Uterus (tissue), 4 donors: ENCODE measurements at places on chromosomes 7 and 10. TPM values are rescaled to one million over a fixed set of nuclear protein-coding genes. Genes with fewer than 3 reads are reported as not detected.
A peak's percentile ranks its signal among the peaks of the same experiment; 100 is the strongest.

The RHOBTB1 gene
- 67.5 TPM for total RNA-seq

DNA sequence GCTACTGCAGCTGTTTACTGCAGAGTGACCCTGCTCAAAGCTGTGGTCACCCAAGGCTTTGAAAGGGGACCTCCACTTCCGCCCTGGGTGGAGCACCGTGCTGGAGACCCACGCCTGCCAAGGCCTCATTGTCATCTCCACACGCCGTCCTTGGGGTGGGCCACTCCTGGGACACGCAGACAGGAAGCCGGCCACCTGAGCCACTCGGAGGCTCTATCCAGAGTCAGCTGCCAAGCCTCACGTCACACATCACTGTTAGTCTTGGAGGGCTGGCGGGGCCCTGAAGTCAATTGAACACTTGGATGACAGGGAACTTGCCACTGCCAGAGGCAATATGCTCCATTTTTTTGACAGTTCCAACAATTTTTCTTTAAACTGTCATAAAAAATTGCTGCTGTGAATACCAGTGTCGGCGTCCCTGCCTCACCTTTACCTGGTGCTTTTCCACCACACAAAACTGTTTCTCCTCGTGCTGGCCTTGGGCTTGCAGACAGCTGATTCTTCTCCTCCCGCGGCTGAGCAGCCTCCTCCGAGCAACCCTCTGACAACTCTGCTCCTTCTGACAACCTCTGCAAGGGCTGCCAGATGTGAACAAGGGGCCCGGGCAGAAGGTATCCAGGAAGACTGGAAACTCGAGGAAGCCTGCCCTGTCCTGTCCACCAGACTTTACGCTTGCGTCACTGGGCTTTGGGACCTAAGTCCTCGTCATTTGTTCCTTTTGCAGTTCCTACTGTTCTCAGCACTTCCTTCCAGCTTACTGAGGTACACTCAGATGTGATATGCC, 81.9 kb downstream of the EGFR start:
- H3K27me3 ChIP-seq = no peaks in the 10 kb centered on the region
- H3K4me1 ChIP-seq = no peaks in the 10 kb centered on the region
- peak; percentile 62 for DNase-seq
- H3K36me3 ChIP-seq = no peaks in the 10 kb centered on the region
- no peak overlapping the region for H3K4me3 ChIP-seq
- H3K27ac ChIP-seq = peak overlapping the region; percentile 53

- H3K27ac ChIP-seq = peak overlapping the region; percentile 66
- peak overlapping the region; percentile 30 for H3K4me3 ChIP-seq
- no peaks in the 10 kb centered on the region for H3K4me1 ChIP-seq
- no peaks in the 10 kb centered on the region for H3K27me3 ChIP-seq
- no peaks in the 10 kb centered on the region for H3K36me3 ChIP-seq
- peak; percentile 12 for DNase-seq
Observed at GRCh38 chr7:8260871-8261694, 884 bp downstream of the ICA1 start.

DNA sequence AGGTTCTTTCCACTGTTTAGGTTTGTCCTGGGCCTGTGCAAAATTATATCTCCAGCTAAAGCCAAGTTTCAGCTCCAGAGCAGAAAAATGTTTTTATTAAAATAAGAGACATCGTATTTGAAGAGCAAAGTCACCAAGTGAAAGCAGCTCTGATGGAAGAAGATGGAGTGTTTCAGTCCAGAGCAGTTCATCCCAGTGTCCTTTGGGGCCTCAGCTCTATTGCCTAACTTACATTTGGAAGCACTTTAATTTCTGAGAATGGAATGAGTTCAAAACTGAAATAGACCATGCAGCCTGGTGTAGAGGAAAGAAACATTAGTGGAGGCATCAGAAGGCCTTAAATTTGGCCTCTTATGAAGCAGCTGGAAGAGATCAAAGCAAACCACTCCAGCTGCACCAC, 545.2 kb downstream of the SORCS1 start:
- no peak overlapping the region for H3K27ac ChIP-seq
- H3K36me3 ChIP-seq = no peaks in the 10 kb centered on the region
- H3K4me3 ChIP-seq = no peak overlapping the region
- no peaks in the 10 kb centered on the region for H3K4me1 ChIP-seq
- no peak for DNase-seq

DNA sequence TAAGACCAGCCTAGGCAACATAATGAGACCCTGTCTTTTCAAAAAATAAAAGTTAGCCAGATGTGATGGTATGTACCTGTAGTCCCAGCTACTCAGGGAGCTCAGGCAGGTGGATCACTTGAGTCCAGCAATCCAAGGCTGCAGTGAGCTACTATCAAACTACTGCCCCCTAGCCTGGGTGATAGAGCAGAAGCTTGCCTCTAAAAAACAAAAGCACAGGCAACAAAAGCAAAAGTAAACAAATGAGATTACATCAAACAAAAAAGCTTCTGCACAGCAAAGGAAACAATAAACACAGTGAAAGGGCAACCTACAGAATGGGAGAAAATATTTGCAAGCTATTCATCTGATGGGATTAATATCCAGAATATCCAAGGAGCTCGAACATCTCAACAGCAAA, 65.4 kb downstream of the FANK1 start:
- no peaks in the 10 kb centered on the region for H3K4me1 ChIP-seq
- H3K4me3 ChIP-seq = no peak overlapping the region
- no peaks in the 10 kb centered on the region for H3K36me3 ChIP-seq
- no peak for DNase-seq
- H3K27ac ChIP-seq = no peak overlapping the region

The H2BK1 gene
- 4.4 TPM for total RNA-seq

The VAX1 gene
- not detected for total RNA-seq

DNA sequence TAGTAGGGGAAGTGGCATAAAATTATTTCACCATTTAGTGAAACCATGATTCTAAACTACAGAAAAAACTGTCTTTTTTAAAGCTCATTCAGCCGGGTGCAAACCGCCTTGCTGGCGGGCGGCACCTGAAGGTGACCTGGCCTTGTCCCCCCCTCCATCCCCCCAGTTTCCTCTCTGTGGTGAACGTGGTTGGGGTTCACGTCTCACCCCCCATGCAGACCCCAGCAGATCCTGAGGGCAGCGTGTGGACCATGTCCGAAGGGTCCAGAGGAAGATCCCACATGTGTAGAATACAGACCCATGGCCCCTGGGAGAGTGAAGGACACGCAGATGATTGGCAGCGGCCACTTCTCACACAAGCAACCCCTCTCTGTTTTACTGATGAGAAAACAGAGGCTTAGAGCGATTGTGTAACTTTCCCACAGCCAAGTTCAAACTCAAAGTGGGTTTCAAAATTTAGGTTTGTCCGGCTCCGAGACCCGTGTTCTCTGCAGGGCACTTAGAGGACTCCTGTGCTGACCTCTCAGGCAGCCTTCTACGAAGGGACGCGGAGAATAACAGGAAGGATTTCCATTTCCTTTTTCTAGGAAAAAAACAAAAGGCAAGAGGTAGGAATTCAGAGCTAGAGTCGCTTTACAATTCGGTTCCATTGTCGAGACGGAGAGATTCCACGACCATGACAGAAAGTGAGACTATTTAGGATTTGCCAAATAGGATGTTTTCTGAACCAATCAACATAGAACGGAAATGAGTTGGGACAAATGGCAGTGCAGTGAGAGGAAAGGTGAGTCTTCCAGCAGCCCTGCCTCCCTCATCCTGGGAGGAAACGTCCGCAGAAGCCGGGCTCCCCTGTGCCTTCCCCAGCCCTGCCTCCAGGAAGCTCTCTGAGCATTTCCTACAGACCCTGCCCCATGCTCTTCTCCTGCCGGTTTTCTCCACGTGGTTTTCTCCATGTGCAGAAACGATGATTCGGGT, 67.6 kb upstream of the PITRM1 start:
- H3K27me3 ChIP-seq = no peaks in the 10 kb centered on the region
- no peaks in the 10 kb centered on the region for H3K4me1 ChIP-seq
- no peak overlapping the region for H3K27ac ChIP-seq
- no peak for DNase-seq

GRCh38 chr7:120819861-120820260, 38.1 kb downstream of the TSPAN12 start:
- no peaks in the 10 kb centered on the region for H3K27me3 ChIP-seq
- H3K36me3 ChIP-seq = no peaks in the 10 kb centered on the region
- no peak overlapping the region for H3K4me3 ChIP-seq
- no peak overlapping the region for H3K27ac ChIP-seq

The PAX4 gene
- total RNA-seq = not detected

DNA sequence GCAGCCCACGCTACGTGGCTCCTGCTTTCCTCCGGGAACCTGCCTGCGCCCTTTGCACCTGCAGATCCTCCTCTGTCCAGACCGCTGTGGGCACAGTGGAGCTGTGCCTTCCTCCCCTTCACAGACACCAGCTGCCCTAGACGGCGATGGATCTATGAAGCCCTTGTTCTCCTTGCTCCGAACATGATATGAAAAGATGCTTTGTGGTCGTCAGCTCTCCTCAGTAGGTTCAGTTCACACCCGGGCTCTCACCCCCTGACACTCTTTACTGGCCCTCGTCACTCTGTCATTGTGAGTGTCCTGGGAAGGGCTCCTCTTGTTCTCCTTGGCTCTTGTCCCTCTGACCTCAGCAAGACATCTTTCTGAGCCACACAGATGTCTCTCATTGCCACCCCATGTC, 4.2 kb downstream of the ZNF488 start:
- no peak for DNase-seq
- H3K27me3 ChIP-seq = no peaks in the 10 kb centered on the region

GRCh38 chr7:23264916-23265458, 18.4 kb downstream of the GPNMB start:
- DNase-seq = no peak
- H3K4me1 ChIP-seq = no peaks in the 10 kb centered on the region
- no peaks in the 10 kb centered on the region for H3K27me3 ChIP-seq

DNA sequence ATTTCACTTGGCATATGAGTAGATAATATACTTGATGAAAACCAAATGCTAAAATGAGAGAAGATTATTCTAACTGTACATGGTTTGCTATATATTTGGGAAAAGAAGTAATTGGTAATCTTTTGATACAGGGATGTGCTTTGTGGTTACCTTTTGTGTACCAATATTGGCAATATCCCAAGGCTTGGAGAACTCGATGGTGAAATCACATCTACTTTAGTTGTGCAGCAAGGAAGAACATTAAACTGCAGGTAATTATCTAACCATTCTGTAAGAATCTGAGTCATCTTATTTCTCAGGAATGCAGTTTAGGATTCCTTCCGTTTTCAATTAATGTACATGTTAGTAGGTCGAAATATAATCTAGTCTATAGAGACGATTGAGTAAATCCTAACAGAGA, 64.1 kb downstream of the SRI start:
- no peaks in the 10 kb centered on the region for H3K36me3 ChIP-seq
- no peak overlapping the region for H3K4me3 ChIP-seq
- no peak overlapping the region for H3K27ac ChIP-seq
- DNase-seq = no peak
- no peaks in the 10 kb centered on the region for H3K27me3 ChIP-seq

The SGCE gene
- 118 TPM for total RNA-seq

The CD36 gene
- total RNA-seq = 5.4 TPM

The CYP2C9 gene
- total RNA-seq = not detected

- DNase-seq = no peak
- H3K4me3 ChIP-seq = no peak overlapping the region
- no peaks in the 10 kb centered on the region for H3K27me3 ChIP-seq
- H3K27ac ChIP-seq = no peak overlapping the region
Observed at GRCh38 chr10:61754587-61755550, 92.1 kb downstream of the CABCOCO1 start.

The CARD11 gene
- not detected for total RNA-seq

The C10orf105 gene
- total RNA-seq = 1.2 TPM

The EN2 gene
- 2.1 TPM for total RNA-seq

The MEOX2 gene
- 0.51 TPM for total RNA-seq
